ENCODE measurements at places on chromosomes 7 and 10. TPM values are rescaled to one million over a fixed set of nuclear protein-coding genes. Genes with fewer than 3 reads are reported as not detected.

DNA sequence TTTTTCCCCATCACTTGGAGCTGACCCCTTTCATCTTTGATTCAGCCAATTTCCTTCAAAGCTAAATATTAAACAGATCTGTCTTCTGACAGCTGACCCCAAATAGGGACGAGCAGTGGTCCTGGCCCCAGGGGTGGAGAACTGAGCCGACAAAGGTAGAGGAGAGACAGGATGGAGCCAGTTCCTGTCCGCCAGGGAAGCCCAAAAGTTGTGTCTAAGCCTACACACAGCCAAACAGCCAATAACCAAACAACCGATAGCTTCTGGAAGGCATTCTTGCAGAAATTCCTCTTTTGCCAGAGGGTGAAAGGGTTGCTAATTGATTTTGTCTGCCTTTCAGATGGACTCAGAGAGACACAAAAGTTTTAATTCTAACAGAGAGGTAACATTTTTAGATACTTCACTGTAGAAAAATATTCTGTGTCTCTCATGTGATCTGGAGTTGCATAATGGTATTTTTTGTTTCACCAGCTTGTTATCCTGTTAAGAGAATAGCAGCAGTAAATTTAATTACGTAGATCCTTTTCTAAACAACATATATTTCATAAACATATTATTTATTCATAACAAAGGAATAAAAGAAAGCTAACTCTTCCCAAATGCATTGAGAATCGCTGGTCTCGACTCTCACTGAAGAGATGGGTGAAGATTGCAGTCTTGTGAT lies 161.7 kb upstream of the LYZL1 start:
- DNase-seq, result no peak

DNA sequence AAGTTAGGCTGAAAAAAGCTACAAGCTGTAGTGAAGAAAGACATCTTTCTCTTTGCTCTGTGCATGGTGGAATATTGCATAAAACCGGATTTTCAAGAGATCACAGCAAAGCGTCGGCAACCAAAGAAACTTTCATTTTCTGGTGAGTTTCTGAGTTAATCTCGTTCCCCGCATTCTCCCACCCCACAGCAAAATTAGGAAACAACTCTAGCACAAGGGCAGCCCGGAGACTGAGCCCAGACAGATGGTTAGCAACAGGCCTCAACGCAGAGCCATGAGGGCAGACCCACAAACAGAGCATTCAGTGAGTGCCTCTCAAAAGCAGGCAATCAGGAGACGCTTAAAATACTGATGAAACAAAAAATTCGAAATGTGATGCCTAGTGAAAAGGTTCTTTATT lies 396.1 kb upstream of the KLF6 start:
- DNase-seq, result no peak

TRPV5 gene
- total RNA-seq, result not detected

GRCh38 chr7:43110791-43111535 lies 1.5 kb upstream of the HECW1 start:
- no peak for DNase-seq

- no peak for DNase-seq
These were observed 821.0 kb upstream of the IGFBP3 start for GRCh38 chr7:46741938-46742540.

Measured in kidney epithelial cell (primary cell).